ENCODE measurements at places on chromosomes 11 and 22.

GRCh38 chr11:62601122-62601371 lies 618 bp downstream of the MTA2 start:
- peak; percentile 20 for DNase-seq

DNA sequence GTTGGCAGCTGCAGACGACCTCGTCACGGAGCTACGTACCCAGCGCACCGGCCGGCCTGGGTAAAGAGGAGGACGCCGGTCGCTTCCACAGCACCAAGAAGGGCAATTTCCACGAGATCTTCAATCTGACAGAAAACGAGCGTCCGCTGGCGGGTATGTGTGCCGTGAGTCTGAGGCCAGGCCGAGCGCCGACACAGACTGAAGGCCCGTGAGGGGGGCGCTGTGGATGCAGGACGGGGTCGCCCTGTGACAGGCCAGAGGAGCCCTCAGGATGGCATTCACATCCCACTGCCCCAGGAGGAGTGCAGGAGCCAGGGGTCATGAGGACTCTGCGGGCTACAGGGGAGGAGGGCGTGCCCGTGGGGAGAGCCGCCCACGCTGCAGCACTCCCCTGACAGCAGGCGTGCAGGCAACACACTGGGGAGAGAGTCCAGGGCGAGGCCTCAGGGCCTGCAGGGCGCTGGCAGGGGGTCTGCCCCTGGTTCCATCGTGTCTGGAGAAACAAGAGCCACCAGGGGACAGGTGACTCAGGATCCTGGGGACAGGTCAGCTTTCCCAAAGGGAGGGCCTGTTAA lies 53.6 kb downstream of the GRAMD4 start:
- no peak for DNase-seq

DNA sequence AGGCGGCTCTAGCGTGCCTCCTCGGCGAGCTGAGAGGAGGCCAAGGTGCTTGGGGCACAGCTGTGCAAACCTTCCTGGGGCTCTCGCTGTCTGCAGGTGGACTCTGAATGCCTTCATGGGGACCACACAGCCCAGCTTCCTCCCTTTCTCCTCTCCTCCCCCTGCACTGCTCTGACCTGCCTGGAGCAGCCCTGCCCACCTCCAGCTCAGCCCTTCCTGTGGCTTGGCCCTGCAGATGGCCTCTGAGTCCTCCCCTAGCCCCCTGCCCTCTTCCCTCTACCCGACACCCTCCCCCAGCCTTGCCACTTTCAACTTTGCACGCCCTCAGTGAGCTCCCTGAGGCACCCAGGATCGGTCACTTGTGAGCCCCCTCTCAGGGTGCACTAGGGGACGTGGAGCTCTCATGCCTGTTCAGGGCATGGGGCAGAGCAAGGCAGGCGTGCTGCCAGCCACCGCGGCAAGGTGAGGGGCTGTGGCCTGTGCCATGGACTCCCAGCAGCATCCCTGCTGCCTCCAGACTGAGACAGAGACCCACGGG lies 31.4 kb downstream of the PPM1F start:
- DNase-seq, result no peak

DNA sequence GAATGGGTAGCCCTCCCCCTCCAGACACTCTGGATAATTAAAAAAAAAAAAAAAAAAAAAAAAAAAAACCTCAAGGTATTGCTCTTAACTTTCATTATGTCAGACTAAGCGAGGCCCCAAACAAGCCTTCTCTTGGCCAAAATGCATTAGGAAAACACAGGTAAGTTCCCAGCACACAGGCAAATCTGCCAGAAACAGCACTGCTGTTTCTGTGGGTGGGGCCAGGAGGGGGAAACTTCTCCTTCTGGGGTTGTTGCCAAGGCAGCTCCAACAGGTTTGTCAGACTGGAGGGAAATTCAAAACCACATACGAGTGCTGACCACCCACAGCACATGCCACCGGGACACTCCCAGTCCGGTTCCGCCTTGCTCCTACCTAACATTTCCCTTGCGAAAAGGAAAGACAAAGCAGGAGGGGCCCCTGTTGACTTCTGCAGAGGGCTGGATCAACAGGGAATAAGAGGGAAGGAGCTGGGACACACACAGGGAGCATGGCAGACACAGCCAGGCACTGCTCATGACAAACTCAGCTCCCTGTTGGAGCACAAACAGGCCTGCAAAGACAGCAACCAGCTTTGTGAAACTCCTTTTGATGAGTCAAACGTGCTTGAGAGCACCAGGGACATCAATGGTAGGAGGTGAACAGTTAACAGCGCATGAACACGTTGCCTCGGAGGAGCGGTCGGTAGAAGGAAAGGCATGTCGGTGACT lies 55.0 kb downstream of the MYH9 start:
- peak; percentile 77 for DNase-seq

DNA sequence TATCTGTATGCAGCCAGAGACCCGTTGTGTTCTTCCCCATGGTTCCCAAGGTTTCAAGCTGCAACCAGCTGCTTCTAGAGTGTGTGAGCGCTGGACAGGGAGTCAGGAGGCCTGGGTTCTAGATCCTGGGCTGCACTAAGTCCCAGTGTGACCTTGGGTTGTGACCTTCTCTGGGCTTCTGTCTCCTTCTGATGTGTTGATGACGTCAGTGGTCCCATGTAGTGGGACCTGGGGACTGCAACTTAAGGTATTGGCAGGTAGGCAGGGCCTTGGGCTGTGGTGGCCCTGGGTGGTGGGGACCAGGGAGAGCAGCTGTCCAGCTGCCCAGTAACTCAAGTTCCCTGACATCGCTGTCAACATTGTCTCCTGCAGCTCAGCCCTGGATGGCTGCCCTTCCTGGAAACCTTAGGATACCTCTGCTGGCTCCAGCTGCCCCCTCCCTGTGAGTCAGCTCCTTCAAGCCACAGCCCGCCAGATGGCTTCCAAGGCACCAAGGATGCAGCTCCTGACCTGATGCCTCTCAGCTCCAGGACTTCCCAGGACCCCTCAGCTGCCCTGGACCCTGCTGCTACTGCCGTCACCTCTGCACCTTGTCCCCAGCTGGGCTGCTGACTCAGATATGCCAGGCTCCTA lies 1.3 kb upstream of the PVALB start:
- no peak for DNase-seq

DNA sequence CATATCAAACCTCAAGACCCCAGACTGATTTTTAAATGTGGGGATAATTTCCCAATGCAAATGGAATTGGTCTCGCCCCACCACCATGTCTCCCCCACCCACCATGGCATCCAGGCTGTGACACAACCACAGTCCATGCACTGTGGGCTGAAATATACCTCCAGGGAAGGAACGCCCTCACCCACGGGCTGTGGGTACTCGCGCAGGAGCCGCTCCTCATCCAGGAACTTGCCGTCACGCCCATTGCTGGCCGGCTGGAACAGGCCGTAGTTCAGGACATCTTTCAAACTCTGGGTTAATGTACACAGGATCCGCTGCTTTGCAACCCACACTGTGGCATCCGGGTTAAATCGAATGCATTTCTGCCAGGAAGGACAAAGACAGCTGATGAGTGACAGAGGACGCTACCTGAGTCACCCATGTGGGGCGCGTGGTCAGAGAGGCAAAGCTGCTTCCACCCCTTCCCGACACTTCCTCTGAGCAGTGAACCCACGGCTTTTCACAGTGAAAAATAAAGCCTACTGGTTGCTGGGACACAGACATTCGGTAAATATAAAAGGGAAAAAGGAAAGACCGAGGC lies 133.6 kb downstream of the SHANK2 start:
- no peak for DNase-seq

GRCh38 chr22:20389288-20389687 lies 4.7 kb upstream of the ZNF74 start:
- no peak for DNase-seq

- DNase-seq, result peak; percentile 57
Measured at GRCh38 chr11:127003260-127003981, 2.9 kb upstream of the KIRREL3 start.

DNA sequence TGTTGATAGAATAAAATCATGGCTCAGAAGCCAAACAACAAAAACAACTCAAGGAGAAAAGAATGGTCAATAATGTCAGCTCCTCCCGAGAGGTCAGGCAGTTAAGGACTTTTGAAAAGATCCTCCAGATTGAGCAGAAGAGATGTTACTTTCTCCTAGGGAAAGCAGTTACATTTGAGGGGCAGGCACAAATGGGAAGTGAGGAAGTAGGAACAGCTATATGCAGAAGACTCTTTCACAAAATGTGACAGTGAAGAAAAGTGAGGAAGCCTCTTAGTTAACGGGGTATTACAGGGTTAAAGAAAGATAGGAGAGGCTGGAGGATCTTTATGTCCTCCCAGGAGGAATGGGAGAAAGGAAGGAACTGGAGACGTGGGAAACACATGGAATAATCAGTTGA lies 3.4 kb downstream of the DCHS1 start:
- no peak for DNase-seq

DNA sequence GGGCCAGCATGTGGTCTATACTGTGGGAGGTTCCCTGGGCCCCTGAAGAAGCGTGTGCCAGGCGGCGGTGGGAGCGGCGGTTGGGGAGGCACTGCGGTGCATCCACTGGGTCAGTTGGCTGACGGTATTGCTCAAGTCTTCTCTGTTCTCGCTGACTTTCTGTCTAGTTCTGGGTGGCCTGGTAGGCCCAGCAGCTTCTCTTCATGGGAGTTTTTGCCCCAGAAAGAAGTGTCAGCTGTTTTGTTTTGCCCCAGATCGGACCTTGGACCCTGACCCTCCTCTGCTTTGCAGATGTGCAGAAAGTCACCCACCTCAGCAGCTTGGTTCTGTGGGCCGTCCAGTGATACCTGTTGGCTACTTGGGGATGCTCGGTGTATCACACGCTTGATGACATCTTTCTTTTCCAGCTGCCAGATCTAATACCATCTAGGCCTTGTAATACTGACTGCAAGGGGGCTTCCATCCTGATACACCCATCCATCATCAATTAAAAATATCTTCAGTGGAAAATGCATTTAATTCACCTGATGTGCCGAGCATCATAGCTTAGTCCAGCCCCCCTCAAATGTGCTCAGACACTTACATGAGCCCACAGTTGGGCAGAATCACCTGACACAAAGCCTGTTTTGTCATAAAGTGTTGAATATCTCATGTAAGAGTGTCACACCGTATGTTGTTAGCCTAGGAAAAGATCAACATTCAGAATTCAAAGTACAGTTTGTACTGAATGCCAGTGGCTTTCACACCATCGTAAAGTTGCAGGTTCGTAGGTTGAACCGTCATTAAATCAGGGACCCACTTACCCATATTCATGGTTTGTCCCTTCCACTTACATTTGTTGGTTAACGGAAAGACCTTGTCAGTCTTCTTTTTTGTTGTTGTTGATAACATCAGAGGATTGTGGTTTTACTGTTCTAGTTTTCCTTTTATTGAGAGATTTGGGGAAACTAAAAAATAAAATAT lies 13.9 kb downstream of the ZBED4 start:
- no peak for DNase-seq

GRCh38 chr22:35556666-35557065 lies 16.0 kb downstream of the RASD2 start:
- DNase-seq, result no peak

GRCh38 chr11:101008961-101009689 lies 120.5 kb downstream of the PGR start:
- no peak for DNase-seq

GRCh38 chr22:17007852-17008731 lies at the start of gene GAB4:
Gene GAB4, minus strand, starts transcription at chr22:17008222. Its CDS starts 108 bp downstream, at chr22:17008114.
- DNase-seq, result no peak

DNA sequence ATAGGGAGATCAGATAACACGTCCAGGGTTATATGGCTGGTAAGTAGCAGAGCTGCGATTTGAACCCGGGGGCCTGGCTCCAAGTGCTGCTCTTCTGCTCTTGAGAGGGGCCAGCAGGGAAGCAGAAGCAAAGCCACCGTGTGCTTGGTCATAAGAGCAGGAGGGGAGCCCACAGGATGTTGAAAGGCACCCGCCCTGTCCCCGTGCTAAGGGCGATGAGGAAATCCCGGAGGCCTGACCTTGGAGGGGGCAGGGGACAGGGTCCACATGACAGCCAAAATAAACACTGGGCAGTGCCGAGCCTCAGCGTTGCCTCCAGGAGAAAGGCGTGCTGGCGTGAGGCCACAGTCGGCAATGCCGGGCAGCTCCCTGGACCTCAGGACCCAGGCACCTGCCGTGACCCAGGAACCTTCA lies 28.8 kb downstream of the TOM1 start:
- DNase-seq, result no peak

GRCh38 chr11:67317888-67318555 lies 14.7 kb downstream of the SSH3 start:
- no peak for DNase-seq

DNA sequence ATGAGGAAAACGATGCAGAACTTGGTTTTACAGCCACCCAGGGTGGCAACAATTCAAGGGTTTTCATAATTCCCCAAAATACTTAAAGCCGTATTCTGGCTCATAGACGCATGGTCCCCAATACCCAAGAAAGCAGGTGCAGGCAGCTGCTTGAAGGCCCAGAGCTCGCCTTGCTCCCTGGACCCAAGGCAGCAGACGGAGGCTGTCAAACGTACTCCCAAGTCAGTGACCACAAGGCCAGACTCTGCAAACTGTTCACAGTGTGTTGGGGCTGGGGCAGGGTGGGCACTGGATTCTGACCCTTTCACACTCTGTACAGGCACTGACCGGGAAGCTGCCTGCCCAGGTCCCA lies 21.5 kb downstream of the TMEM184B start:
- DNase-seq, result no peak

GRCh38 chr11:102986815-102987214 lies 31.3 kb upstream of the MMP13 start:
- DNase-seq, result peak; percentile 78

DNA sequence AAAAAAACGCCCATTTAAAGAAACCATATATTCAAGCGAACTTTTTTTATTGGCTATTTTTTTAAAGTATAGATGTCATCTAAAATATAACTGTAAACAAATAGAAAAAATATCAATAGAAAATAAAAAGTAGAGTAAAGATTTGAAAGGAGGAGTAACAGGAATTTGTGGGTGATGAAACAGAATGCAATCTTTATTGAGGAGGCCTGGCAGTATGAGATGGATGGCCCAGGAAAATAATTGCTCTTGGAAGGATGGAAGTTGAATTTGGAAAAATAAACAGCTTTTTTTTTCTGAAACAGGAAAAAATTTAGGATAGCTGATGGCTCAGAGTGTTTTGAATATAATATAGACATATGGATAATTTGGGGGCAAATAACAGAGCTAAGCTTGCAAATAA lies 219.0 kb downstream of the CASP12 start:
- peak; percentile 40 for DNase-seq

GRCh38 chr11:125192183-125192582 lies 27.6 kb downstream of the PKNOX2 start:
- no peak for DNase-seq

GRCh38 chr22:27454807-27455450 lies 346.6 kb downstream of the MN1 start:
- DNase-seq, result peak; percentile 77

DNA sequence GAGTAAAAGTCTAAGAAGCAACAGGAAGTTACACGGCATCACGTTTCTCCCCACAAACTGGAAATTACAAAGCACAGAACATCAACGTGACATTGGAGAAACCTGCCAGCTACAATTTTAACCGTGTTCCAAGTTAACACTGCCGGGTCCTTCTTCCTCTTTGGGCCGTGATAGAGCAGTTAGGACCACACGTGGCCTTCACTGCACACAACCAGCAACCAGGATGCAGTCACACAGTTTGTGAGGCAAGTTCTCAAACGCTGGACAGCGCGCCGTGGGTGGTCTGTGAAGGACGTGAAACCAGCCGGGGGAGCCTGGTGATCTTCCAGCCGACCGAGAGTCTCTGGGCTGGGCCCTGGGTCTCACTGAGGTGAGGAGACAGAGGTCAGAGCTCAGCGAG lies 14.6 kb downstream of the C11orf21 start:
- no peak for DNase-seq

GRCh38 chr22:40544758-40545157 lies 91.8 kb downstream of the MRTFA start:
- DNase-seq, result no peak

GRCh38 chr11:115081972-115082371 lies 403.6 kb downstream of the NXPE2 start:
- no peak for DNase-seq
